ENCODE measurements at places on chromosomes 4 and X. TPM values are rescaled to one million over a fixed set of nuclear protein-coding genes. Genes with fewer than 3 reads are reported as not detected.

DNA sequence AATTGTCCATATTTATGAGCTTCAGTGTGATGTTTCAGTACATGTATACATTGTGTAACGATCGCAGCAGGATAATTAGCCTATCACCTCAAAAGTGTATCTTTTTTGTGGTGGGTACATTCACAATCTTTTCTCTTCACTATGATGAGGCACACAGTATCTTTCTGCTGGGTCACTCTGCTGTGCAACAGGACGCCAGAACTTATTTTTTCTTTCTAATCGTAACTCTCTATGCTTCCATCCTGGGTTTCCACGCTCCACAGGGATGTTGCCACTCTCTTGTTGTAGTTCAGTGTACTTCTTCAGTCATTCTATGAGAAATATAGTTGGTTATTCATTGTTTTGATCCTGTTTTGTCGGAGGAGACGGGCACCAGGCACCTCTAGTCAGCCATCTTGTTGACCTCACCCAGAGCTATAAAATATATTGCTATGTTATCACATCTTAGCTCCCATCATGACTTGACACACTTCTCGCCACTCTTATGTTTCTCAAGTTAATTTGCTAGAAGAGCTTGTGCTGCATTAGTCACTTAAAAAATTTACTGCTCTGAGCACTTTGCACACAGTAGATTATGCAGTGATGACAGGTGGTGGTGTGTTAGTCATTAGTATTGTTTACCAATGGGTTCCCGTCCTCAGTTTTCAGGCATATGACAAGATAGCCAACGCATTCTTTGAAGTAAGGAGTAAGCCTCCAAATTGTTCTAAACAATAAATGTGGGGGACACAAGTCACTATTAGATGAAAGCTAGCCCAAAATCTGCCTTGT is 1002.7 kb upstream of the PCDH7 start:
- DNase-seq: peak; percentile 65

GRCh38 chrX:51893931-51894696 is 691 bp downstream of the MAGED1 start:
- no peak for DNase-seq

DNA sequence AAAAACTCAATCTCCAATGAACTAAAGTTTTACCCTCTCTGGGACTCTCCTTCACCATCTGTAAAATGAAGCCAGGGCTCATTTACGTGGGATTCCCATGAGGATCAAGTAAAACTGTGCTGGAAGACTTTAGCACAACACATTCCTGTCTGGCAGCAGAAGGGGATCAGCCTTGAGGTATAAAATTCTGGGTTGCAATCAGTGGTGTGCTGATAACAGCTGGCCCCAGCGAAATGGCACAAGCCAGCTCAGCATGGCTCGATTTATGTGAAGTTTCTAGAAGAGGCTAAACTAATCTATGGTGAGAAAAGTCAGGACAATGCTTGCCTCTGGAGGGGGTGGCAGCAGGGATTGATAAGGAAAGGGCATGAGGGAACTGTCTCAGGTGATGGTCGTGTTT is 28.4 kb downstream of the ZNF630 start:
- no peak for DNase-seq

DNA sequence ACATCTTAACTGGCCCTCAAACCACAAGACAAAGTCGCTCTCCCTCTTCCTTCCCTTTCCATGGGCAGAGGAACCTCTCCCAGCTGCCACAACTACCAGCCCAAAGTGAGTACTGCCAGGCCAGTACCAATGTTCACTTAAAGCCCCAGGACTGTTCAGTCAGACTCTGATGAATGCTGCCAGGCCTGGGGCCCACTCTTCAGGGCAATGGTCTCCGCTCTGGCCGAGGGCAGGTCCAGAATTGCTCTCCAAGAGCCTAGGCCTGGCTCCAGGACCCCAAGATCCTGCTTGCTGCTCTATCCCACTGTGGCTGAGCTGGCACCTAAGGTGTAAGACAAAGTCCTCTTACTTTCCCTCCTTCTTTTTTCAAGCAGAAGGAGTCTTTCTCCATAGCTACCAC is 790.9 kb downstream of the KLHL13 start:
- DNase-seq: no peak

- no peak for DNase-seq
Observed at GRCh38 chr4:140092094-140092851, 61.7 kb downstream of the MAML3 start.

DNA sequence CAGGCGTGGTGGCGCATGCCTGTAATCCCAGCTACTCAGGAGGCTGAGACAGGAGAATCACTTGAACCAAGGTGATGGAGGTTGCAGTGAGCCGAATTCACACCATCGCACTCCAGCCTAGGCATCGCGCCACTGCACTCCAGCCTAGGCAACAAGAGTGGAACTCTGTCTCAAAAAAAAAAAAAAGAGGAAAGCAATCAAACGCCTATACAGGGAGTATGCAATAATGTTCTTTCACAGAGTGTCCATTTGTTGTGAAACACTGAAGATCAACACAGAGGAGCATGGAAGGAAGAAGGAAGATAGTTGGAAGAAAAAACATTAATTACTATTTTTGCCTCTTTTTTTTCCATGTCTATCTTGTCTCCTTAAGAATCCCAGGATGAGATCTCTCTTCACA is 113.4 kb downstream of the FBXO8 start:
- no peak for DNase-seq

- peak; percentile 50 for DNase-seq
Observed at GRCh38 chrX:63922221-63922620, 137.2 kb upstream of the ARHGEF9 start.

The FGF2 gene
- 392 TPM for total RNA-seq

DNA sequence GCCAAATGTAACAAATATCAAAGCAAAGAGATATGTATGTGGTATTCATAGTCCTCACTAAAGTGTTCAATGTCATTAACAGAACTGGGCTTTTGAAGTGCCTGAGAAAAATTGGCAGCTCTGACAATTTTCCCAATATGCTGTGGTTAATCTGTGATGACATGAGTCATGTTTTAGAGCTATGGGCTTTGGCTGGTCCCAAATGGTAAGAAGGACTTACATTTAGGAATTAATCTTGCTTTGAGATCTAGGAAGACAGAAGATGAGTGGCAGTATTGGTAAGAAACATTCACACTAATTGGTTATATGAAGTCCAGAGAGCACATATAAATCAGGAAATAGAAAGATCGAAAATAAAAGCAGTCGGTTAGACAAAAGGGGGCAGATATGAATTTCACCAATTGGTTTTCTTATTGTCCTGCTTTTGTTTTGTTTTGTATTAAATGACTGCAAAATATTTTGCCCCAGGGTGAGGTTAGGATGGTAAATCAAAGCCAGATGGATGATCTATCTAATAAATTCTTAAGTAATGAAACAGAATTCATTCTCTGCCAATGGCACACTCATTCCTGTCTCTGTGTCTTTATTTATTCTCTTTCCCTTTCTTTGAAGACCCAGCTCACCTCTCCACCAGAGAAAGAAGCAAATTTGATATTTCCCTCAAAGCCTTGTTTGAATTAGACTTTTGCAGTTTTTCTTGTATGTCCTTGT is 993.1 kb downstream of the RPA4 start:
- DNase-seq: peak; percentile 65

DNA sequence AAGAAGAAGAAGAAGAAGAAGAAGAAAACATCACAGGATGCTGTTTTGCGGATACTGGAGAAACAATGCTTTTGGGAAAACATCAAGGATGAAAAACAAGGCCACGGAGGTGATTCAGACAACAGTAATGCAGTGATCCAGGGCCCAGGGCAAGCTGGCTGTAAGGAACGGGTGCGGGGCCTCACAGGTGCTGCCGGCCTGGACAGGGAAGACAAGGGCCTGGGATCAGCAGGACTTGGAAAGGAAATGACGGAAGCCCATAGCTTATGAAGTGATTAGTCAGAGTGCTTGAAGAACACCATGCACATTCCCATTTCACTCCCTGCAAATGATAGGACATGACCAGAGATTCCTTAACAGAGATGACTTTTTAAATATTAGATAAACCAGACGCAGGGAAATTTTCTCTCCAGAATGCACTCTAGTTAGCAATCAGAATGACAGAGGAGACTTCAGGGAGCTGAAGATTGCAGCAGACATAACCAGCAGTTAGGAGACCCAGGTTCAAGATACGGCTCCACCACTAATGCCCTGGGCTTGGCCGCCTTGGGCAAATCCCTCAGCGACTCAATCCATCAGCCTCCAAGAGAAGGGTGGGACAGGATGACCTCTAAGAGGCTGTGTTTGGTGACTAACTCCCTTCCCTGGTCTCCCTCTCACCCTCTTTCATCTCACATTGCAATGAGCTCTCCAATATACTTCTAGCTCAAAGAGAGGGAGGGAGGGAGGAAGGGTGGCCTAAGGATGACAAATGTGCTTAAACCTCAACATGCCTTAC is 54.1 kb downstream of the APBB2 start:
- DNase-seq: peak; percentile 92

DNA sequence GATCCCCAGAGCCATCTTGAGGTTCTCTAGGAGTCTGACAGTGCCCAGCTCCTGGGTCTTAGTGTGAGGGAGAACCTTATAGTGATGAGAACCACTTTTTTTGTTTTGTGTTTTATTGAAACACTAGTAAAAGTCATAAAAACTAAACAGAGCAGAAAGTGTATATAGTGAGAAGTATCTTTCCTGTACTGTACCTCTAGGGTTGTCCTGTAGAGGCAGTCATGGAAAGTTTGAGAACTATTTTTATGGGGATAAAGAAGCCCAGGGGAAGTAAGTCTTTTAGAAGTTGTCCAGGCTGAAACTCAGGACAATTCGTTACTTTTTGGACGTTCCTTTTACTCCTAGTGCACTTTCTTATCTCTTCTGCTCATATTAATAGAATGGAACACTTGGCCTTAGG is 40.9 kb downstream of the ADH5 start:
- no peak for DNase-seq

The F8 gene
- total RNA-seq: 1.0 TPM

GRCh38 chrX:135639066-135639780 is 74.2 kb upstream of the CT45A1 start:
- DNase-seq: no peak

The PDGFRA gene
- total RNA-seq: 89.1 TPM

The IL13RA2 gene
- total RNA-seq: 7.5 TPM

DNA sequence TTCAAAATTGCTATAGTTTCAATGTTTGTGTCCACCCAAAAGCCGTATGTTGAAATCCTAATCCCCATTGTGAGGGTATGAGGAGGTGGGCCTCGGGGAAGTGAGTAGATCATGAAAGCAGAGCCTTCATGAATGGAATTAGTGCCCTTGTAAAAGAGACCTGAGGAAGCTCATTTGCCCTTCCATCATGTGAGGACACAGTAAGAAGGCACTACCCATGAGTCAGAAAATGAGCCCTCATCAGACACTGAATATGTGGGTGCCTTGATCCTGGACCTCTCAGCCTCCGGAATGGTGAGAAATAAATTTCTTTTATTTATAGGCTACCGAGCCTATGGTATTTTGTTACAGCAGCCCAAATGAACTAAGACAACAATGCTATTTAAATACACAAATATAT is 57.7 kb upstream of the EFHC2 start:
- DNase-seq: no peak

The ZNF711 gene
- not detected for total RNA-seq

- DNase-seq: no peak
Observed at GRCh38 chrX:56798339-56798711, 69.3 kb downstream of the NBDY start.

- no peak for DNase-seq
Observed at GRCh38 chr4:2248044-2248780, 6.3 kb upstream of the HAUS3 start.

- DNase-seq: no peak
Observed at GRCh38 chr4:95599777-95600400, 51.1 kb upstream of the UNC5C start.

GRCh38 chr4:139844459-139845036 is 178.9 kb downstream of the MGST2 start:
- no peak for DNase-seq

GRCh38 chrX:133838761-133839676 is 146.4 kb downstream of the GPC3 start:
- DNase-seq: no peak

- no peak for DNase-seq
Observed at GRCh38 chrX:19747652-19748610, 139.5 kb downstream of the SH3KBP1 start.

GRCh38 chrX:3788494-3789233 is 75.2 kb upstream of the PRKX start:
- DNase-seq: no peak

- no peak for DNase-seq
Observed at GRCh38 chrX:154376774-154377173, 2.3 kb upstream of the EMD start.

GRCh38 chr4:125772680-125773079 is 457.9 kb downstream of the FAT4 start:
- DNase-seq: no peak

- DNase-seq: no peak
Observed at GRCh38 chrX:68254738-68255645, 178.3 kb downstream of the OPHN1 start.

DNA sequence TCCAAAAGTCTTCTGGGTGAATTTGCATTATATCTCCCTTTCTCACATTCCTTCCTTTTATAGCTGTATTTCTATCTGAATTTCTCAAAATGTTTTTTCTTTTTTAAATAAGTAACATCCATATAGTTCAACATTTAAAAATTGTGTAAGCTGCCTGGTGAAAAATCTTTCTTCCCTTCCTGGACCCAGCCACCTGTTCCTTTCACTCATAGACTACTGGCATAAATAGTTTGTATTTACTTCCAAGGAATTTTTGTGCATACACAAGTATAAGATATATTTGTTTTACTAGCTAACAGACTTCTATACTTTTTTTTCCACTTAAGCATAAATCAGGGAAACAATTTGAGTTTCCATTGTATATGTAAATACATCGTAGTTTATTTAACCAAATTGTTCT is 35.7 kb downstream of the PACRGL start:
- DNase-seq: no peak

- DNase-seq: no peak
Observed at GRCh38 chr4:180542445-180543100, 1700.6 kb upstream of the TENM3 start.

GRCh38 chr4:54662901-54663585 is 5.3 kb downstream of the KIT start:
- no peak for DNase-seq

DNA sequence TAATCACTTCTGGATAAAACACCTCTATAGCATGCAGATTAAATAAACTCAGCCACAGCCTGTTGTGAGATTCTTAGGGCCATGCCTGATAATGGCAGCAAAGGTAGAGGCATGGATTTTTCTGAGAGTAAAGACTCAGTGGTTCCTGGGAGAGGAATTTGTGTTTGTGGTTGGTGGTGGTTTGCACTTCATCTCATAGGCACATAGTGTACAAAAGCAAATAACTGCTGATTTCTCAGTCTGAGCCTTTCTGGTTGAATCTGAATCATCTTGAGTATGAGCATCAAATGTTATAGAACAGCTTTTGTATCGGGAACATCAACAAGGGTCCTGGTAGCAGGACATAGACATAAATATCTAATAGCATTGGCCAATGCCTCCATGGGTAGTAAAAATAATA is 274.3 kb downstream of the FRMPD4 start:
- DNase-seq: no peak

GRCh38 chrX:10571260-10571659 is 49.1 kb downstream of the MID1 start:
- no peak for DNase-seq

- peak; percentile 12 for DNase-seq
Observed at GRCh38 chr4:140222171-140222570, 68.2 kb upstream of the MAML3 start.

The GAGE12F gene
- total RNA-seq: not detected

GRCh38 chr4:156969911-156970310 is 1.7 kb downstream of the PDGFC start:
- no peak for DNase-seq

- peak; percentile 83 for DNase-seq
Observed at GRCh38 chr4:40662962-40663604, 33.4 kb upstream of the RBM47 start.

Data from HFFc6 (cell line).